ENCODE measurements at places on chromosomes 4 and X.

DNA sequence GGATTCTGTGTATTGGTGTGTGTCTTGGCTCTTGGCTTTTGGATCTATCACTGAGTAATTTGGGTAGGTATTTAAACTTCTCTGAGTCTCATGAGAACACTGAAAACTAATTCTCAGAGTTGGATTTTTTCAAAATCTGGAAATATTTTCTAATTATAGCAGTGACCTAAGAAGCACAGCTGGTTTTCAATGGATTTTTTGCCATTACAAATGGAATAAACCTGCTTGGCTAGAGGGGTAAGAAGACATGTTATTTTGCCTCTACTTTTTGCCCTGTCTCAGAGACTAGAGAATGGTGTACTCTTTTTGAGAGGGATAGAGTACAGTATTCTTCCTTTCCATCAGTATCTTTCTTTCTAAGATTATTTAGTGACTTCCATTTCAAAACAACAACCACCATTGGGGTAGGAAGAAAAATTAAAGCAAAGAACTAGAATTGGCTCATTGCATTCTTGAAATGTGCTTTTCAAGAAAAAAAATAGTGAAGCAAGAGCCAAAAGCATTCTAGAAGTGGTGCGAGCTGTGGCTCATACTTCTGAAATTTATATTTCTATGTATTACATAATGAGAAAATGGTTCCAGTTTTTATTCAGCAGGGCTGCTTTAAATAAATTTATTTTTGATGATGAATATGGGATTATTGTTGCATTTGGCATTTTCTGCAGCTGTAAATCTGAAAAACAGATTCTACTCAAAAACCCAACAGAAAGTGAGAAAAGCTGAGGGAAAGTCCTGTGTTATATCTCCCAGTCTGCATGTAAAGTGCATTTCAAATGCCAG is 850.2 kb upstream of the SLIT2 start:
- DNase-seq, result no peak

- DNase-seq, result no peak
Measured at GRCh38 chrX:111168314-111168713, 72.3 kb downstream of the PAK3 start.

DNA sequence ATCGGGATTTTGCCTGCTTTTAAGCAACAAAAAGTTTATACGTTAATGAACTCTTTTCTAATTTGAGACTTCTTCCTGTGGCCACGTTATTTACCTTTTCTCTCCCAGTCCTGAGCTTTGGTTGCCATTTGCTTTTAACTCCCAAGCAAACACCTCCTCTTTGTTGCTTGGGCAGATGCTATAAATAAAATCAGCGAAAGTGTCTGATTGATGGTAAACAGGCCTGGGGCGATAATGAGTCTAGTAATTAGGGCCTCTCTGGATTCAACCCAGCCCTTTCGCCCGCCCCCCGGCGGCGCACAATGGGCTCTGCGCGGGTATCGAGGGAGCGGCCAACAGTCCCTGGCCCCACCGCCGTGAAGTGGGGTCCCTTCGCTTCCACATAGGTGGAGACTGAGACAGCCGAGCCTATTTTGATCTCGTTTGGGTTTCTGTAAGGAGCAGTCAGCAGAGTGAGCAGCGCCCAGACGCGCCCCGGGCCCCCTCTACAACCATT is 790 bp downstream of the CLGN start:
- no peak for DNase-seq

DNA sequence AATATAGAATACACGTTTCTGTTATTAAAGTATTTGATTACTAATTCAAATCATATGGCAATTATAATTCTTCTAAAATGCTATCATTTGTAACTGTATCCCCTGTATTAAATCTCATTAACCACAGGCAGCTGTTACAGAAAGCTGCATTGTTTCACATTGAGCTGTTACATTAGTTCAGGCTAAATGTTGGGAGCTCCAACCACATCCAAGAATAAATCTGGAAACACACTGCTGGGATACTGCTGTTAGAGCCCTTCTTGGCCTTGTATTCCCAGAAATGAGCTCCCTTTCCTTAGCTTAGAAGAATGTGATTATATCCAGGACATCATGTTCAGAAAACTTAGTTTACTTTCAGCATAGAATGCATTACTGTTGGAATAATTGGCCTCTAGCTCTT is 48.2 kb downstream of the GUCY1B1 start:
- no peak for DNase-seq

- DNase-seq, result no peak
Measured at GRCh38 chr4:153661908-153662307, 22.2 kb upstream of the TLR2 start.

GRCh38 chrX:38868941-38869401 is 67.7 kb downstream of the MID1IP1 start:
- no peak for DNase-seq

Measured in activated CD8-positive, alpha-beta memory T cell treated with anti-CD3 and anti-CD28 coated beads for 1 hour (primary cell).